ENCODE measurements at places on chromosomes 2 and 18. TPM values are rescaled to one million over a fixed set of nuclear protein-coding genes. Genes with fewer than 3 reads are reported as not detected.

UGT1A10 gene
- not detected for total RNA-seq

DNA sequence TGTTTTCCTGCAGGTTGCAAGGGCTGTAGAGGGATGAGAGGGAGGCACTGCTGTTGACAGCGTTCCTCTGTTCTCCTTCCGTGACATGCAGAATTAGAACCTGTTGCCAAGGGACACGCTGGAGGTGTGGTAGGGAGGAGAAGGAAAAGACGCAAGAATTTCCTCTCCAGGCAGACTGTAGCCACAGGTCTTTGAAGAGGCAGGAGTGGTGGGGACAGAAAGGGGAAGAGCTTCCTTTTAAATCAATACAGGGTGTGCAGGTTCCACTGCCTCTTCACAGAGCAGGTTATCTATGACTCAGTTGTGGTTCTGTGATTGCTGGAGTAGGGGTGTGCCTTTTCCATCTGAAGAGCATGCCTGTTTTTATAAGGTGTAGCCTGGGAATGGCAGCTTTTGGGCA, 133.0 kb downstream of the WDSUB1 start:
- no peak for DNase-seq

- DNase-seq = no peak
These were observed 167.4 kb downstream of the PTGR3 start for GRCh38 chr18:75041586-75041985.

NXPH2 gene
- total RNA-seq = not detected

ALLC gene
- total RNA-seq = not detected

TBR1 gene
- not detected for total RNA-seq

GALNT3 gene
- 2.4 TPM for total RNA-seq

GRCh38 chr2:171515672-171516298, 6.5 kb upstream of the CYBRD1 start:
- DNase-seq = no peak

DIPK1C gene
- total RNA-seq = not detected

PPP1R1C gene
- total RNA-seq = 1.6 TPM

- DNase-seq = no peak
These were observed 7.0 kb downstream of the KRCC1 start for GRCh38 chr2:88048541-88048940.

DSG2 gene
- total RNA-seq = 4.3 TPM

EPHA4 gene
- 19.9 TPM for total RNA-seq

DNA sequence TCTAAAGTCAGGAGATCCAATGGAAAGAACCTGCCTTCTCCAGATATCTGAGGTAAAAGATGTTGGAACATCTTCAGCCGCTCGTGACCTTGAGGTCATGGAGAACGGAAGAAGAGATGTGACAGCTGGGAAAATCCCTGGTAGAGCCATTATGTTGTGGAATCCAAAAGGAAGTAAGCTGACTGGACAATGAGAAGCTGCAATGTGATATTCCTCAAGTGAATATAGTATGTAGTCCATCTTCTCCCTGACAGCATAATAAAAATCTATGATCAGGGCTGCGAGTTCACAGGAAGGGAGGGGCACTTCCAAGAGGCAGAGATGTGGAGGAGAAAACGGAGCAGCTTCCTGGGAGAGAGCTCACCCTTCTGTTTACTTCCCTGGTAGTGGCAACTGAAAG, 201.0 kb upstream of the SP5 start:
- DNase-seq = no peak

DNA sequence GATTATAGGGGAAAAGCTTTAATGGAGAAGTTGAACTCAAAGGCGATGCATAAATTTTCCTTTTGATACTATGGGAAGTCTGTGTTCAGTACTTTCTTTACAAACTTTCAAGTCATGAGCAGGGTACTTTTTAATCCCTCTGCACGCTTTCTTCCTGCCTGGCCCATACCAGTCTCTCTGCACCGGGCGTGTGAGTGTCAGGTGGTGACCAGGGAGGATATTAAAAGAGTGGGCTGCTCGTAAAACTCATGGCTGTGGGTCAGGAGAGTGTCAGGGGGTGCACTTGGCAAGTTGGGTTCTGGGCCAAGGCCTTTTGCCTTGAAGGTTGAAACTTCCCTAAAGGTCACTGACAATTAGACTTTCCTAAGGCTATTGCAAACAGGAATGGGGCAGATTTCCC, 367.8 kb downstream of the GPD2 start:
- peak; percentile 40 for DNase-seq

- DNase-seq = no peak
These were observed 1091.8 kb upstream of the NXPH2 start for GRCh38 chr2:139872032-139872431.

CMPK2 gene
- 5.3 TPM for total RNA-seq

ABCA12 gene
- not detected for total RNA-seq

- DNase-seq = no peak
These were observed 15.2 kb upstream of the TMEM37 start for GRCh38 chr2:119416299-119416923.

GRCh38 chr2:162706770-162707169, 131.8 kb downstream of the KCNH7 start:
- no peak for DNase-seq

SULT1C4 gene
- total RNA-seq = 10.3 TPM

GKN1 gene
- total RNA-seq = not detected

- no peak for DNase-seq
These were observed 591.6 kb downstream of the DSC3 start for GRCh38 chr18:30450927-30451326.

DNA sequence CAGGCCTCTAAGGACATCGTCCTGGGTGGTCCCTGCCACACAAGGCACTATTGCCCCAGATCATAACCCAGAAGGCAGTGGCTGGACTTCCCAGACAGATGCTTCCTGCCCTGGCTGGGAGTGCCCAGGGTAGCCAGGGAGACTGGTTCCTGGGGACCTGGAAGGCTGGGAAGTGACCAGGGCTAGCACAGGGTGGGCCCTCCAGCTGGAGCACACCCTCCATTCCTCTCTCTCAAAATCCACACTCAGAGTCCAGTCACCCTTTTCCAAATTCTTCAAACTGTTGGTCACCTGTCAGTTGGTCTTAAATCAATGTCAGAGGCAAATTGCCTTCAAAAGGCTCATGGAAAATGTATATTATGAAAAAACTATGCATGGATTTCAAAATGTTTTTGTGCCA, 11.6 kb upstream of the TUBB6 start:
- peak; percentile 33 for DNase-seq

TUBB8B gene
- total RNA-seq = not detected

ANKRD30BL gene
- not detected for total RNA-seq

- peak; percentile 39 for DNase-seq
These were observed 343.4 kb upstream of the HS6ST1 start for GRCh38 chr2:128662051-128662471.

GRCh38 chr2:218858671-218859555, 692 bp upstream of the WNT6 start:
- peak; percentile 74 for DNase-seq

DNA sequence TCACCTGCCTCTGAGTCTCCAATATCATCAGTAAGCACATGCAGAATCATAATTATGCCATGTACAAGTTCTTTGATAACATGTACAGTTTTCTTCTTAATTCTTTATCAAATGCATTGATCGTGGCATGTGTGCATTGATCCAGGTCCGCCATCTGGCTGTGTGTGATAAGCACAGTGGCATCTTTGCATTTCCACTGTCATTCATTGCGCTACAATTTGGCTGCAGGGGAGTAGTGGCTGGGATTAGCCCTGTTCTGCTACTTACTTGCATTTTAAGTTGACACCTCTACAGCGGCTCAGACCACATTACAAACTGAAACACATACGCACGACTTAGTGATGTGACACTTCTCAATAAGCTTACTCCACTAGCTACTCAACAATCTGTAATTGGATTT, 83.6 kb upstream of the OTX1 start:
- no peak for DNase-seq

DNA sequence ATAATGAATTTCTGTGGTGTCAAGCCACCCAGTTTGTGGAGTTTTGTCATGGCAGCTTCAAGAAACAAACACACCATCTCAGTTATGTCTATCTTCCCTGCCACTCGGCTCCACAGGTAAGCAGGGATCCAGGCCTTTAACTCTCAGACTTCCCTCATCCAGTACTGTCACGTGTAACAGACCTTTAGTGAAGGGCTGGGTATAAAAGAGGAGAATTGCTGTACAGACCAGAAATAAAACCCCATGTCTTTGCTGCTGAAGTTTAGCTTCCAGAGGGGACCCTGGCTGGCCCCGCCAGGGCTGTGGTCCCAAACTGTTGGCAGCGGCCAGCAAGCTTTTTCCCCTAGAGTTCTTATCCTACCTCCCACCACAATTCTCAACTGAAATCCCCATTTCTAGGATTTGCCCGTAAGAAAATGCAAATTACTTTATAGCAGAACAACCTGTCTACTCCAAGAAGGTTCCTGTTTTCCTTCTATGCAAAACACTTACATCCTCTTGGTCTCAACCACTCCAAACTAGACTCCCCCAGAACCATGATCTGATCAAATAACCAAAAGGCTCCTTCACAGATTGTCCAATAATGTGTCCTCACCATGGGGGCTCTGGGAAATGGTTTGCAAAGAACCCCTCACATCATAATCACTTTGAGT, 438.0 kb upstream of the ID2 start:
- no peak for DNase-seq

- DNase-seq = no peak
These were observed 87.5 kb downstream of the PLEKHM3 start for GRCh38 chr2:207937823-207938222.

- DNase-seq = no peak
These were observed 64.1 kb downstream of the STAT4 start for GRCh38 chr2:191086706-191087105.

DNA sequence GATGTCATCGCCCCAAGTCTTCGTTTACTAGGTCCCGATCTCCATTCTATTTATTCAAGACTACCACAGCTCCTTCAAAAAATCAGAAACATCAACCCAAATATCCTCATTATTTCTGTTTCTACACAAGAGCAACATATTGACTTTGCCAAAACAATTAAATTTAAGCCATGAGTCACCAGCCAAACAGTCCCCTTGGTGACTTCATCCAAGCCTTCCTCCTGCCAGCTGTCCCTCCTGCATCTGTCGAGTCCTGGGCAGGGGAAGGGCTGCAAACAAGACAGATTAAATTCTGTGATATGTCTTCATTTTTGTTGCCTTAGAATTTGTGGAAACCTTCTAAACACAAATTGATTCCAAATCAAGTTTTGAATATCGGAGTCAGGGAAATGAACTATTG, 110.3 kb downstream of the SP3 start:
- peak; percentile 67 for DNase-seq

GRCh38 chr2:192253692-192254091, 59.0 kb upstream of the TMEFF2 start:
- no peak for DNase-seq

DNA sequence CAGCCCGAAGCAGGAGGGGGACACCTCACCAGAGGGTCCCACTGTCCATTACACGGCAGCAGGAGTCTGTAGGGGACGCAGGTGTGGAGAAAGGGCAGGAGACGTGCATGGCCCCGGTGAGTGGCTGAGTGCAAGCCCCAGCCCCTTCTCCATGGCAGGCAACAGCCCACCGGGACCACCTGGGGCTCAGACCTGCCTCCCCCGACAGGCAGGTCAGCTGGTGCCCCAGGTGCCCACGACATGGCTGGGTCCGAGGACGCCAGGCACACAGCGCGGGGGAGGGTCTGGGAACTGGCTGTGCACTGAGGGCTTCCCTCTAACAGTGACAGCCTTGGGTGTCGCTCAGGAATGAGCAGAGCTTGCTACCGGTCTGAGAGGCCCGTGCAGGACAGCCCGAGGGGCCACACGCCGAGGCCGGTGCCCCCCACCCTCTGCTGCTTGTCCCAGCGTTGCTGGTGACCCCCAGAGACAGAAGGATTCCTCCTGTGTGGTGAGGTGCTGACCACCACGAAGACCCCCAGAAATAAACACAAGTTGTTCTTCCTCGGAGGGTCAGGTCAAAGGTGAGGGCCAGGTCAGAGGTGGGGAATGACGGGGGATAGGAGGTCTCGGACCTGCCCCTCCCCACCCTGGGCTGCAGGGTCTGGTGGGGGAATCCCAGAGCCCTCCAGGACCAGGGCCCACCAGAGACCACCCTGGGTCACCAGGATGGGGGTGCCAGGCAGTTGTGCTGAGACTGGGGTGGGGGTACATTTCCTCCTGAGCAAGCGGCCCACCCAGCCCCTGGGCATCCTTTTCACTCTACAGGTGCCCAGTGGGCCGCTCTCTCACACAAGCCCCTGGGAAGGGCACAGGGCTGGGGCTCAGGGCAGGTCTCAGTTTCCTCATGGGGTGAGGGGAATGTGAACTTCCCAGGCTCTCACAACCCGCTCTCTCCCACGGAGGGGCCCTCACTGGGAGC, 50.6 kb downstream of the SLC66A2 start:
- DNase-seq = no peak

- no peak for DNase-seq
These were observed 58.2 kb upstream of the DSEL start for GRCh38 chr18:67574749-67575148.

ATOH8 gene
- 56.7 TPM for total RNA-seq

TCF23 gene
- total RNA-seq = 1.1 TPM

DNA sequence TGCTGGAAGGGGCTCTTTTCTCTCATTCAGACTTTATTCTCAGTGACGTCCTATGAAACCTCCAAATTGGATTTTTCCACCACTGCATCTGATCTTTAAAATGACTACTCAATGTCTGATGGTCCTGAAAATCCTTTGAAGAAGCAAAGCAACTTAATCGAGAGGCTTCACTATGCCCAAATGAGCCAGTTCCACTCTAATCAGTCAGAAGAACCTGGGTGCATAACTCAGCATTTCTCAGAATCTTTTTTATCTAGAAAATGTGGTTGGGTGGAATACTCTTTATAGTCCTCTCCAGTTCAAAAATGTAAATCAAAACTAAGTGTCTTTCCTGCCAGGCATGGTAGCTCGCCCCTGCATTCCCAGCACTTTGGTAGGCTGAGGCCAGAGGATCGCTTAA, 60.7 kb downstream of the PRELID3A start:
- no peak for DNase-seq

MAP2 gene
- total RNA-seq = 59.7 TPM

DNAH6 gene
- 0.42 TPM for total RNA-seq

QPCT gene
- total RNA-seq = 3.8 TPM

GRCh38 chr2:11456251-11456650, 9.7 kb downstream of the E2F6 start:
- DNase-seq = no peak

DNAJC5G gene
- total RNA-seq = not detected

- DNase-seq = no peak
These were observed 146.4 kb downstream of the RIF1 start for GRCh38 chr2:151556121-151556520.

GRCh38 chr2:7634409-7634808, 717.2 kb downstream of the RNF144A start:
- no peak for DNase-seq

GRCh38 chr2:133977405-133977804, 276.5 kb upstream of the MGAT5 start:
- no peak for DNase-seq

MC4R gene
- not detected for total RNA-seq

OTOS gene
- total RNA-seq = not detected

UGT1A5 gene
- total RNA-seq = not detected
